ENCODE measurements at places on chromosomes 5 and 9.

GRCh38 chr9:126671381-126671831 lies 57.7 kb downstream of the LMX1B start:
- DNase-seq, result no peak

DNA sequence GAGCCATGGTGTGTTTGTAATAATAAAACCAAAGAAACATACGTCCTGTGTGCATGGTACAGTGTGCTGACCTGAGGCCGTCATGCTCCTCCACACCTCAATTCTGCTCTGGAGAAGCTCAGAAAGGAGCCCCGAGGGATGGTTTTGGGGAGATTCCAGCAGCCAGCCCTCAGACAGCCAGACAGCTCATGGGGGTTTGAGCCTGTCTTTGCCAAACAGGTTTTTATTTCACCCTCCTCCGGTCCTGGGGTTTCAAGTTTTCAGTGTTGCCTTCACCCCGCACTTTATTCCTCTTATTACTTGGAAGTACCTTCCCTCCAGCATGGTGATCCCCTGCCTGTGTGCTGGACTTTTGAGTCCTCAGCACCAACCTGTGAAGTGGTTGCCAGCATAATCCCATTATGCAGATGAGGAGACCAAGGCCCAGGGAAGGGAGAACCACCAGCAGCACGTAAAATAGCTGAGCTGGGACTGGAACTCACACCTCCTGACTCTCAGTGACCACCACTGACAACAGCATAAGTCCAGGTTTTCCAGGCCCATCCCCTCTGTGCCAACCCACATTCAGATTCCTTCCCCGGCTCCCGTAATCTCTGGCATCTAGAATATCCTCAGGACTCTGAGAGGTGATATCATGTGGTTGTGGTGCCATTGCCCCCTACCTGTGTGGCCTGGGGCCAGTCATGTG lies 35.1 kb downstream of the TGFBI start:
- DNase-seq, result no peak

DNA sequence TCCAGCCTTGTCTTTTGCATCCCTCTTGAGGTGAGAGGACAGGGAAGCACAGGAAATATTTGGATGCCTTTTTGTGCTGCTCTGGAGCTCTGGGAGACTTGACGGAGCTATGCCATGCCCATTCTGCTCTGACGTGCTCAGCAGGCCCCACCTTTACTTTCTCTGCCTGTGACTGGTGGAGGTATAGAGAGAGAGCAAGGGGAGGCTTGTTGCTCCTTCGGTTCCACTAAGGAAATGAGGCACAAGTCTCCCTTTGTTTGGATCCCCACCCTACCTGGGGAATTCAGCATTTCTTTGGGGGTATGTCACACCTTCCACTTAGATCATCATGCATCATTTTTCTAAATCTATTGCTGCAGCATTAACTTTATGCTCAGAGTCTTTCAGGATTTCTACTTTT lies 121.8 kb upstream of the CNTLN start:
- no peak for DNase-seq

GRCh38 chr9:73869264-73869663 lies 627.9 kb upstream of the RORB start:
- no peak for DNase-seq

DNA sequence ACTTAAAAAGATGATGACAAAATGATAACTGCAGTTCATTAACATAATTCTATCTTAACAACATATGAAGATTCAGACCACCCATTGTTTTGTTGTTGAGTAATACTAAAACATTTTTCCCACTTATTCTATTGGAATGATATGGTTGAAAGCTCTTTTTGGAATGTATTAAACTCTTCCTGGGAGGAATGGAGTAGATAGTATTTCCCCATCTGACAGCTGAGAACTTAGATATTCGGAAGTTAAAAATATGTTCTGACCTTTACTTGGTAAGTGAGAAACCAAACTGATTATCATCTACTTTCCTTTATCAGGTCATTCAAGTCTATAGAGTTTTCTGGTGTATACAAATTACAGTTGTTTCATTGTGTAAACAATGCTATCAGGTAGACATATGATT lies 452.9 kb downstream of the CSNK1G3 start:
- no peak for DNase-seq

GRCh38 chr5:114018186-114018585 lies 343.7 kb upstream of the KCNN2 start:
- DNase-seq, result no peak

DNA sequence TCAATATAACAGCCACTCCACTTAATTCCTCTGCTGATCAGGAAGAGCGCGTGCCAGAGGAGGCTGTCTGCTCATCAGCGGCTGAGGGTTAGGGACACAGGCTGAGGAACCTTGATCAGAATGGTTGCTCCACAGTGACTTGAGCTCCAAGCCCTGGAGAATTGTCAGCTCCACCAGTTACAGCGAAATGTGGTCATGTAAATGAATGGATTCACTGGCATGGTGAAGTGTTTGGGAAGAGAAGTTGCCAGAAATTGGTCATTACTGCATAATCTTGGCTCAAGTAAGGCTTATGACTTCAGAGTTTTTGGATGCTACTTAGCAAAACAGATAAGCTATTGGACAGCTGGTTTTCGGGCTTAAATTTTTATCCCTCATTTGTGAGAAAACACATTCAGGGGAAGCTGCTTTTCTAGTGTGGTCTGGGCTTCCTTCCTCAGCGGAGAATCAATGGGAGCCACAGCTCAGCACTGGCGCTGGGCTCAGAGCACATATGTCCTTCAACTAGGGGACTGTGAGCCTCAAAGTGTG lies 65.0 kb downstream of the PRRT1B start:
- no peak for DNase-seq

DNA sequence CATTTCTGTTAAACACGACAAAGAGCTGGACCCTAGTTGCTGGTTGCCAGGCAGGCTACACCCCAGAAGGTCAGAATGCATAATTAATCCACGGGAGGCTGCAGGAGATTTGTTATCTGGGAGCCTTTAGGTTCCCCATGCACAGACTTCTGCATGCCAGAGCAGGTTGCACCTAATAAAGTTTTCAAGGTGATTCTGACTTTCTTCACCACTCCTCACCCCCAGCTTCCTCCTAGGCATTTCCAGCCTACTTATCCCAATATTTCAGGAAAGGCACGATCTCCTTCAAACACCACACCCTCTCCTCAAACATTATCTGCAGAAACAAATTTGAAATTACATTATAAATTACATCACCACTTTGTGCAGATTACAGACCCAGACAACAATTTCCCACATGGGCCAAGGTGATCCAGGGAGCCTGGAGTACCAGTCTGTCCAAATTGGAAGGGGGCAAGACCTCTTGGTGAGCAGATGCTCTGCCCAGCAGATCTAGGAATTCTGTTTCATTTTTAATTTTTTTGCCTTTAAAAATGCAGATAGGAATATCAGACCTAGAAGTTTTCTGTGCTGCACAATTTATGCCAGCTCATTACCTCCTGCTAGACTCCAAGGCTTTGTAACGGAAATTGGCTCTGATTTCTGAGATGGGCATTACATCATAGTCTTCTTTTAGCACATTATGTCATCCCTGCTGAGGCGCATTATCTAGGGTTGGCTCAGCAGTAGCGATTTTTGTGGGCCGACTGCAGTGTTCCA lies 363.4 kb upstream of the SLC30A5 start:
- DNase-seq, result no peak

GRCh38 chr5:144659634-144660227 lies 489.1 kb downstream of the KCTD16 start:
- no peak for DNase-seq

- DNase-seq, result no peak
These were observed 6.7 kb downstream of the EPB41L4A start for GRCh38 chr5:112412346-112412745.

GRCh38 chr5:125581311-125581710 lies 834.9 kb upstream of the ZNF608 start:
- no peak for DNase-seq

GRCh38 chr9:86660146-86660943 lies 287.0 kb downstream of the GAS1 start:
- DNase-seq, result no peak

- no peak for DNase-seq
These were observed 19.2 kb downstream of the IRF1 start for GRCh38 chr5:132471151-132471907.

DNA sequence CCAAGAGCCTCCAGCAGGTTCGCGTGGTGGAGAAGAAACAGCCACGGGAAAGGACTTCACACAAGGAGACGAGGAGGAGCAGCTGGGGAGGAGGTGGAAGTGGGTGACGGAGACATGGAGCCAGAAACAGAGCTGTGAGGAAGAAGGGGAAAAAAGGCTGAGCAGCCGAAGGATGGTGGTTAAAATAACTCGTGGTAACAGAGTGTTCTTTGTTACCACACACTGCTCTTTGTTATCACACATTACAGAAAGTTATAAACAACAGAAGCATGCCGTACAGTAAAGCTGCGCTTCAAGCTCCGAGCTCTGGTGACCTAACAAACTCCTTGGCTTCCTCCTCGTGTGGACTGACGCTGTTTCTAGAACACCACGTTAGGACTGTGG lies 215.4 kb downstream of the GLIS3 start:
- DNase-seq, result no peak

GRCh38 chr5:142059304-142059940 lies 46.6 kb upstream of the GNPDA1 start:
- no peak for DNase-seq

DNA sequence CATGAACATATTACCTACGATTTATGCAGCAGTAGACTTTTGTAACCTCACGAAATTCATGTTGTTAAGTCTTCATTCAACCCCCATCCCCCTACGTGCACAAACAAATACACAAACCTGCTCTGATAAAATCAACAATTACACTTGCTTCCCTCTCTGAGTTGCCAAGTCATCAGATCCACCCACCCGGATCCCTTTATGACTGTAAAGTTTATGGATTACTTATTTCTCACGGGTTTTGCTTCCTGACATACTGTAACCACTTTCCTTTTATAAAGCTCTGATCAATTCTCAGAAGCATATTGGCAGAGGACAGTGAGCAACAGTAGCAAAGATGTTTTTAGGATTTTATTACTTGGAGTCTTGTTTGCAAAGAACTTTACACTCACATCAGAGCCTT lies 70.5 kb downstream of the MLLT3 start:
- DNase-seq, result no peak

DNA sequence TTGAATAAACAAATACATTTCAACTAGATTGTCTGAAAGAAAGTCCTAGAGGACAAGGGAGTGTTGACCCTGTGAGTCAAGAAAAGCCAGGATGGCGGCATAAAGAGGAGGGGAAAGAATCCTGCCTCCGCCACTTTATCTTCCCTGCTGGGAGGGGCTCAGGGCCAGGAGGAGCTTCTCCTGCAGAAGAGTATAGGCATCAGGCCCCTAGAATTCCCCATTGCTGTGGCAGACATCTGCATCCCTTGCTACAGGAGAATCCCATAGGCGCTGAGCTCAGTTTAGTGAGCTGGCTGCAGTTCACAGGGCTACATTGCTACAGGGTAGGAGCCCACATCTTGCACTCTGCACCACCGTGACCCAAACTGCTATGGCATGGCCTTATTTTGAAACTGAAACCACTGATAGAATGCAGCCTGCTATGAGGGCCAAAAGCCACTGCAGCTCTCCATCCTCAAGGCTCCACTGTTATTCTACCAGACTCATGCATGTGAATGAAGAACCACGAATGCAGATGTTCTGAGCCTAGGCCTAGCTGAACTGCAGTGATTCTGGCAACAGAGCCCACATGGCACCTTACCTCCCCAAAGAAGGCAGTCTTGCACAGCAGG lies 941.4 kb upstream of the CTNND2 start:
- DNase-seq, result no peak

- no peak for DNase-seq
These were observed 184.4 kb downstream of the ISL1 start for GRCh38 chr5:51567636-51568035.

DNA sequence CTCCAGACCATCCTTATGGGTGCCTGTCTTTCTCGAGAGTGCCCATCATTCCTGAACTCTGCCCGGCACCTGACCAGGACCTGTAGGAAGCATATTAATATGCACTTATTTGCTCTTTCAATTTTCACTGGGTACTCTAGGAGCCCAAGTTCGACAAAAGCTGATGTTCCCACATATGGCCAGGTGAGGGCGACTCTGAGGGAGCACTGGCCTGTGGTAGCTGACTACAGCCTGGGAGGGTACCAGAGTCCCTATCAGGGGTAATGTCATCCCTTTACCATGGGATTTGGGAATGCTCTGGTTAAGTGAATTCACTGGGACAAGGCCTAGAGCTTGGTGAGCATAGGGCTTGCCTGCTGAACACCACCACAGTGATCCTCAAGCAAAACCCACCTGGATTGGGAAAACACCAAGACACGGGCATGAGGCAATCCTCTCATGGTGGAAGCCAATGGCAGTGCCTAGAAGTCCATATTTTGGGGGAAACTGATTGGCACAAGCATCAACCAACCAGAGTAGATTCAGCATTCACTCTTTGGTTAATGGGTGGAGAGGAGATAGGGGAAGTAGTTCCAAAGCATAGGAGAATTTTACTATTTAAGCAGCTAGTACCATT lies 112.2 kb downstream of the MTX3 start:
- no peak for DNase-seq

DNA sequence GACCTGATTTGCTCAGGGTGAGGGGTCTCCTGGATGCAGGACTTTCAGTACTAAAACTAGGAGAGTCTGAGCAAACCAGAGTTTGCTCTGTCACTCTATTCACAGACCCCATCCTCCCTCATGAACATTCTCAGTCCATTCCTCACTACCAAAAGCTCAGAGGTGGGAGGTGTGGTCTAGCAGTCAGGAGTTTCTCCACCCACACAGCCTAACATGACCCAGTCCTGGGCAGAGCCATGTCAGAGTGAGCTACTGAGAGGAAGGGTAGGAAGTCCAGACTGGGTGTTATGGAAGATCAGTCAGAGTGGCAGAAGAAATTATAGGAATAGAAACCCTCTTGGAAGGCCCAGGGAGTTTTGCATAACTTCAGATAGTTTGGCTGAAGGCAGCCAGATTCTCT lies 113.3 kb upstream of the GRAMD2B start:
- no peak for DNase-seq

DNA sequence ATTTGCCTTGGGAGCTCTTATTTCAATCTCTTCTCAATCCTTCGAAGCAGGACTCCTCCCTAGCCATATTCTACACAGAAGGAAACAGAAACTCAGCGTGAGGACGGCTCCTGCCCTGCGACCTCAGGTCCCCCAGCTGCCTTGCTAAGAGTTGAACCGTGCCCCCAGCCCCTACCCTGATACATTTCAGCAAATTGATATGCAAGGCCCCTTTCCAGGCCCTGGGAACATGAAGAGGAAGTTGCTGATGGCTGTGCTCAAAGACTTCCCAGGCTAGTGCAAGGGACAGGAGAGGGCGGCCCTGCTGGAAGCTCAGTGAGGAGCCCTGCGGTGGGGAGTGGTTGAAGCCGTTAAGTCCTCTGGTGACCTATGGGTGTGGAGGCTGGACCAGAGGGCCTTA lies 41.5 kb downstream of the BOD1 start:
- DNase-seq, result no peak

GRCh38 chr9:6680797-6681146 lies 35.2 kb upstream of the GLDC start:
- no peak for DNase-seq

DNA sequence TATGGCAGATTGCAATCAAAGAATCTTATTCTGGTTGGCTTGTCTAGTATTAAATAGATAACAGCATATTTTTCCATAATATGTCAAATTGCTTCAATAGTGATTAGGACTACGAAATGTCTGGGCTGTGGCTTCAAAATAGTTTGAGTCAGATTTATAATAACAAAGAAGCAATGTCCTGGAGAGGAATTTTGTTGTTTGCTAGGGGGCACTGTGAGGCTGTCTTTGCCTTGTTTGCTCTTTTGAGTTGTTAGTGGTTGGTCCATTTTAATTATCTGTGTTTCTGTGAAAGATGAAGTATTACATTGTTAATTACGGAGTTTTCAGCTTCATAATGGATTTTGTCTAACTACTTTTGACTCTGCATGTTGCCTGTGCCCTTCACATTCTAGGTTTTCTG lies 713.6 kb downstream of the TLE4 start:
- no peak for DNase-seq
